Stimulated activated CD4-positive, alpha-beta T cell treated with anti-CD3 and anti-CD28 coated beads, Interleukin-4, amount 100 ng/mL, for 1 hour (primary cell): ENCODE measurements at places on chromosomes 1 and 21.

DNA sequence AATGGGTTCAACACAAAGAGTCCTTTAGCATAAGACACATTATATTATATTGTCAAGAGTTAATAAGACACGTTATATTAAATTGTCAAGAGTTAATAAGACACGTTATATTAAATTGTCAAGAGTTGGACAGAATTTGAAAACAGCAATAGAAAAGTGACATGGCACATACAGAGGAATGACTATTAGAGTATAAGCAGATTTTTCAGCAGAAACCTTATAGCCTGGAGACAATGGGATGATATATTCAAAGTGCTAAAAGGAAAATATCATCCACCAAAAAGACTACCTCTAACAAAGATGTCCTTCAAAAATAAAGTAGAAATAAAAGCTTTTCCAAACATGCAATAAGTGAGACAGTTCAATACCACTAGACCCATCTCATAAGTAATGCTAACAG is 36.0 kb upstream of the HSPA13 start:
- no peak for DNase-seq

- no peak for DNase-seq
These were observed 95.3 kb upstream of the ACTRT2 start for GRCh38 chr1:2925918-2926317.

DNA sequence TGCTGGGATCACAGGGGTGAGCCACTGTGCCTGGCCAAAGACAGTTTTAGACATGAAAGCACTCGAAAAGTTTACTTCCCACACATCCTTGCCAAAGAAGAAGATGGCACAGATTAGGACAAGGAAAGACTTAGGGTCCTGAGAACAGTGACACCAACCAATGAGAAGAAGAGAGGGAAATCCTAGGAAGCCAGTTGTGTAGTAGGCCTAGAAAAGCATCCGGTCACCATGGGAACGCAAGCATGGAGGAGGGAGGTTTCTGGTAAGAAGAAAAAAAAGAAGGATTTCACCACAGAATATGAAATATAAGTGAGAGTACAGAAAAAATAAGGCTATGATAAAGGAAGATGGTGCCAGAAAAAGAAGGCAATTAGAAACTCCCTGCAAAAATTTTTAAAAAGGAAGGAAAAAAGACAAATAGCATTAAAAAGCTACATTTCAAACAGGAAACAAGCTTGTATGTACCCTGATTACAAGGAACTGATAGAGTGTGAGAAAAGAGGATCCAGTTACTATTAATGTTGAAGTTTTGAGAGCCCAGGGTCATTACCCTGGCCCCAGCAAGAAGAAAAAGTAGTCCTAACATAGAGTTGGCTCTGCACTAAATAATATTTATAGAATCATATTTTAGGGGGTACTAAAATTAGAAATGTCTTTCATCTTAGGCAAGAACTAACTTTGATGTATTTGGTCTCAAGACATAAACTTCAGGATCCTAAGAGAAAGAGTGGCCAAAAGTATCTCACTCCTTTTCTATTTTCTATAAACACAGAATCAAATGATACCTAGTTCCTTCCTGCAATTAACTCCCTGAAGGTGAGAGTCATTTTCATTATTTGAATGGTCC is 16.1 kb downstream of the DIPK1A start:
- no peak for DNase-seq

- DNase-seq = no peak
These were observed 3.0 kb upstream of the CYB561D1 start for GRCh38 chr1:109490934-109491302.

- DNase-seq = no peak
These were observed 39.1 kb upstream of the CDC42BPA start for GRCh38 chr1:227357171-227357926.

- DNase-seq = no peak
These were observed 47.5 kb downstream of the PCNT start for GRCh38 chr21:46371204-46372013.

- DNase-seq = no peak
These were observed 81.1 kb downstream of the KIAA0319L start for GRCh38 chr1:35475856-35476674.

- DNase-seq = no peak
These were observed 13.1 kb upstream of the PARS2 start for GRCh38 chr1:54777431-54777830.

DNA sequence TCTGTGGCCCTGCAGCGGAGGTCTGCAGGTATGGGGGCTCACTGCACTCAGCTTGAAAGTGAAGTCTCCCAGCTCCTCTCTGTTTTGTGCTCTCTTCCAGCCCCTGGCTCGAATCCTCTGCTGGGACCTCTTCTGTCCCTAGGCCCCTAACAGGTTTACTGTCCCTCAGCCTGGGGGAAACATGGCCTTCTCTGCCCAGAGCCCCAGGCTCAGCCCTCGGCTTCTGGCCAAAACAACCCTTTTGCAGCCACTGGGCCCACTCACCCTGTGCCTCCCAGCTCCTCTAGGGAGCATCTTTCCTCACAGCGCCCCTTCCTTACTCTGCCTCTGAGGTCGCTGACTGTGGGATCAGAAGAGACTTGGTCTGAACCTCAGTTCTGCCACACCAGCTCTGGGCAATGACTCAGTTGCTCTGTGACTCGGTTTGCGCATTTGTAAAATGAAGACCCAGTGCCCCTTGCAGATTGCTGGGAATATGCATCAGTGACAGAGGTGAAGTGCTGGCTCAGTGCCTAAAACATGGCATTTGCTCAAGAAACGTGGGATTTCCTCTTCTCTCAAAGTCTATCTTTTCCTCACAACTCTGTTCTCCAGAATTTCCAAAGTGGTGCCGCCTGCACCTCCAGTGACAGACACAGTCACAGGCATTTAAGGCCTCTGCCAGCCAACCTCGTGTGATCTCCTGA is 26.5 kb upstream of the TENT5C start:
- no peak for DNase-seq

DNA sequence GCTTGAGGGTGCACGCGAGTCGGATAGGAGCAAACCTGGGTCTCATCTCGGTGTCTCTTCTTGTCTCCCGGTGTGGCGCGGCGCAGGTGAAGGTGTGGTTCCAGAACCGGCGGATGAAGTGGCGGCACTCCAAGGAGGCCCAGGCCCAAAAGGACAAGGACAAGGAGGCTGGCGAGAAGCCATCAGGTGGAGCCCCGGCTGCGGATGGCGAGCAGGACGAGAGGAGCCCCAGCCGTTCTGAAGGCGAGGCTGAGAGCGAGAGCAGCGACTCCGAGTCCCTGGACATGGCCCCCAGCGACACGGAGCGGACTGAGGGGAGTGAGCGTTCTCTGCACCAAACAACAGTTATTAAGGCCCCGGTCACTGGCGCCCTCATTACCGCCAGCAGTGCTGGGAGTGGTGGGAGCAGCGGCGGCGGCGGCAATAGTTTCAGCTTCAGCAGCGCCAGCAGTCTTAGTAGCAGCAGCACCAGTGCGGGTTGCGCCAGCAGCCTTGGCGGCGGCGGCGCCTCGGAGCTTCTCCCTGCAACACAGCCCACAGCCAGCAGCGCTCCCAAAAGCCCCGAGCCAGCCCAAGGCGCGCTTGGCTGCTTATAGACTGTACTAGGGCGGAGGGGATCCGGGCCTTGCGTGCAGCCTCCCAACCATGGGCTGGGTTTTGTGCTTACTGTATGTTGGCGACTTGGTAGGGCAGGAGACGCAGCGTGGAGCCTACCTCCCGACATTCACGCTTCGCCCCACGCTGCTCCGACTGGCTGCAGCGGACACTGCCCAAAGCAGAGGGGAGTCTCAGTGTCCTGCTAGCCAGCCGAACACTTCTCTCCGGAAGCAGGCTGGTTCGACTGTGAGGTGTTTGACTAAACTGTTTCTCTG is 5.1 kb downstream of the HLX start:
- no peak for DNase-seq

DNA sequence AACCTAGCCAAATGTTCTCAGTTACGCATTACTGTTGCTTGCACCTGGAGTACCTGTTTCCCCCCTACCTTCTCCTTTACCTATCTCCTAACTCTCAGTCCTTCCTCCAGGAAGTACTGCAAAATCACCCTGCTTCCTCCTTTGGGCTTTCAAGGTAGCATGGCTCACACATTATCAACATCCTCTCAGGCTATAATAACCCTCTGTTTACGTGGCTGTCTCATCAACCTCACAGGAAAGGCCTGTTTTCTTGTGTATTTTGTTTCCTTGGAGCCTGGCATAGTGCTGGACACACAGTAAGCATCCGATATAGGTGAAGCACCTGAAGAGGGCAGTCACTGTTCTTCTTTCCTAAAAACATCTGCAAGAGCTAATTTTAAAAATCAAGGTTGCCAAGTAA is 32.7 kb upstream of the ANGPTL7 start:
- no peak for DNase-seq

- no peak for DNase-seq
These were observed at the start of gene APOBEC4 for GRCh38 chr1:183652547-183653461. Gene APOBEC4 (minus strand): TSS chr1:183653316. CDS start chr1:183648781, 4,535 bp downstream.

DNA sequence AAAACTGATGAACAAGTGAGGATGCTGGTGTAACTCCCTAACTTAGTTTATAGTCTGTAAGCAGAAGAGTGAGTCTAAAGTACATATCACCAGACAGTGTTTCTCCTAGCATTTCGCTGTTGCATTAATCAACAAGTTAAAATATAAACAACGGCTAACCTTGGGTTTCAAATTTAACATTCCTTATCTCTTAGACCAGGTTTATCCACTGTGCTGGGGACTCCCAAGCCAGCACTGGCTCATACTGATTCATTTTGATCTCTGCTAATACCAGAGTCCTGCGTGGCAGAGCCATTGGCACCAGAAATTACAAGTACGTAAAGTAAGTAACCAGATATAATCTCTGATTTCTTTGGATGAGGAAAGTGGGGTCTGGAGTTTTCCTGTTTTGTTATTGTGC is at the start of gene FMO1:
TSS of gene FMO1 (plus strand) at position 193 of the 400 bp plus-strand sequence. CDS start 9,594 bp downstream, outside the sequence.
- DNase-seq = no peak

- no peak for DNase-seq
These were observed 15.3 kb downstream of the BECN2 start for GRCh38 chr1:241972703-241973369.

DNA sequence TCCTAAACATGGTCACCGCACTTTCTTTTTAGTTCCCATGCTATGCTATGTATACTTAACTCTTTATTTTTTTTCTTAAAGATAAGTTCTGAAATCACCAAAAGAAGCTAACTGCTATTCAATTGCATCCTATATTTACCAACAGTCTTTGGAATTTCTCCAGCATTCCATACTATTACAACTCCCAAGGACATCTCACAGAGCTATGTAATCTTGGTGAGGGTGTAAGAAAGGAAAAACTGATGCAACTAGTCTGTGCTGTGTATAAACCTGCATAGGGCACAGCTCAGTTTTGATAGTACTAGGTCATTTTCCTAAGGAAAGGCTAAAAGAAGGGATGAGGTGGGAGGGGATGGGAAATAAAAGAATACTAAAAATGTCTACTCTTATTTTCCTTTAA is 78.0 kb downstream of the PTPN14 start:
- no peak for DNase-seq

GRCh38 chr1:111882986-111883560 is 106.4 kb downstream of the KCND3 start:
- no peak for DNase-seq

GRCh38 chr1:165353731-165354671 is 2.5 kb downstream of the LMX1A start:
- DNase-seq = no peak

GRCh38 chr1:31762726-31763670 is 1.1 kb downstream of the ADGRB2 start:
- peak; percentile 74 for DNase-seq

- DNase-seq = peak; percentile 96
These were observed 473 bp upstream of the LYST start for GRCh38 chr1:235866913-235867845.

DNA sequence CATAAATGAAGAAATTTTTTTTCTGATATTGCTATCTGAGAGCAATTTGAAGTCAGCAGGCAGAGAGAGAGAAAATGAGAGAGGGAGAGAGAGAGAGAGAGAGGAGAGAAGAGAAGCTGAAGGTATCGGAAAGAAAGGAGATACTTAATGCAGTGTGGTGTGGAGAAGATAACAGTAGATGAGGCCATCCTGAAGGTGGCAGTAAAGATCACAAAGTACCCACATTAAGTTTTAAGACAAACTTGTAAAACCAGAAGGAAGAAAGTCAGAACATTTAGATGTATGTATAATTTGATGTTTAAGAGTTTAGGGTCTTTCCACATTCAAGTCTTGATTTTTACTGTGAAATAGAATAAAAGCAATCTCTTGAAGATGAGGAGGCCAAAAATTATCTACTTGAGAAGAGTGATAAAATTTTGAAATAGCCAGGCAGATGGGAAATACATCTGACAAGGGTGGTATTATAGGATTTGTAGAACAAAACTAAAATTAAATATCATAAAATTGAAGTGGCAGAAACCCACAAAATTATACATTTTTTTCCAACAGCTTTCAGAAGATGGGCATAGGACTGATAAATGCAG is 1753.4 kb downstream of the MRPL39 start:
- no peak for DNase-seq

DNA sequence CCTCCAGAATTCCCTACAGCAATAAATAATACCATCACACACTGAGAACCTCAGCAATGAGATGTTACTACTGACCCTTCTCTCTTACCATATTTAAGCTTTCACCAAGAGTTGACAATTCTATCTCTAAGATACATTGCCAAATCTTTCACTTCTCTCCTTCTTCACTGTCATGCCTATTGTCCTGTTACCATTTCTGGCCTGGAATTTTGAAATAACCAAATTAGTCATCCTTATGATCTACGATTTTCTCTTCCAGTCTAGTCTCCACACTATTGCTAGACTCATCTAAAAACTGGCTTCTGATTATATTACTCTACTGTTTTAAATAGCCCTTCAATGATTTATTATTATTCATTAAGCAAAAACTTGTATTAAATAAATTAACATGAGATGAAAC is 656.1 kb upstream of the ADGRL4 start:
- DNase-seq = no peak

- no peak for DNase-seq
These were observed 6.0 kb downstream of the DYNLT5 start for GRCh38 chr1:66758241-66758755.

- no peak for DNase-seq
These were observed 5.7 kb upstream of the TTLL10 start for GRCh38 chr1:1167841-1168450.

GRCh38 chr21:34215911-34216717 is 142.7 kb downstream of the MRPS6 start:
- DNase-seq = no peak

DNA sequence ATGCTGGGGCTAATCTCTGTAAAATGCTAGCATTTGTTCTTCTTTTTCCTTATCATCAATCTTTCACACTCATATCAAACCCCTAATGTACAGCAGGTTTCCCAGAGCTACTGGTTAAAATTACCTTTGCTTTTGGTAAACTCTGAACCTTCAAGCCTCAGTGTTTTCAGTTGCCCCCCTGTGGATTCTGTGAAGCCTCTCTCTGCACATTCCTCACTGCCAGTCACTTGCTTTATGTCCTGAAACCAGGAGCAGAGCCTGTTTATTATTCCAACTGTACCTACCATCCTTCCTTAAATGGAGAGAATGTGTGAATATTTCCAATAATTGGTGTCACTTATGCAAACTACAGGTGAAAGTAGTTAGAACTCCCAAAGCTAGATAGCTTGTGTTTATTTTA is 134.2 kb downstream of the NEK7 start:
- no peak for DNase-seq

- DNase-seq = no peak
These were observed 164.7 kb downstream of the RUNX1 start for GRCh38 chr21:34884346-34884929.
